Activated T-cell treated with anti-CD3 and anti-CD28 coated beads, Interleukin-2, amount 50 U/mL, for 72 hours (primary cell): ENCODE measurements at places on chromosomes 2 and 18. TPM values are rescaled to one million over a fixed set of nuclear protein-coding genes. Genes with fewer than 3 reads are reported as not detected.
A peak's percentile ranks its signal among the peaks of the same experiment; 100 is the strongest.

- no peaks in the 10 kb centered on the region for H3K4me1 ChIP-seq
- H3K27me3 ChIP-seq: no peaks in the 10 kb centered on the region
- no peak overlapping the region for H3K27ac ChIP-seq
- DNase-seq: no peak
These were observed 6.3 kb downstream of the TCF23 start for GRCh38 chr2:27155069-27155520.

CFAP65 gene
- total RNA-seq: not detected

GRCh38 chr18:47716632-47717185 is 213.8 kb downstream of the SMAD2 start:
- no peaks in the 10 kb centered on the region for H3K36me3 ChIP-seq
- no peak overlapping the region for H3K4me3 ChIP-seq
- no peaks in the 10 kb centered on the region for H3K4me1 ChIP-seq
- H3K27ac ChIP-seq: no peak overlapping the region

ABCB11 gene
- total RNA-seq: not detected

DNA sequence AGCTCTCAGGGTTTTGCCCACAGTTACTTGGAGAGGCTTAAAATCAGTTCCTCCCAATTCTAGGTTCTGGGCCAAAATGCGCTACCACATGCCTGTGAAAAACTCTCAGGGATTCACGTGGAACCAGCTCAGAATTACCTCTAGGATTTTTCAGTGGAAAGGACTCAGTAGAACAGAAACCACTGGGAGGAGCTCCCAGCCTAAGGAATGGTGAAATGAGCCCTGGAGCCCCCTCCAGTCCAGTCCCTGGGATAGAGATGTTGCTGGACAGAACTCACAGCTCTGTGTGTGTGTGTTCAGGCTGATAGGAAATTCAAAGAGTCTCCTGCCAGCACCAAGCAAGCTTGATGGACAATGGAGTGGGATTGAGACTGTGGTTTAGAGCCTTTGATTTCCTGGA is 21.1 kb upstream of the SLC9A4 start:
- H3K27ac ChIP-seq: no peak overlapping the region
- peaks cover 19% of the 10 kb centered on the region for H3K4me1 ChIP-seq
- peaks cover 14% of the 10 kb centered on the region for H3K27me3 ChIP-seq
- no peak for DNase-seq

DNA sequence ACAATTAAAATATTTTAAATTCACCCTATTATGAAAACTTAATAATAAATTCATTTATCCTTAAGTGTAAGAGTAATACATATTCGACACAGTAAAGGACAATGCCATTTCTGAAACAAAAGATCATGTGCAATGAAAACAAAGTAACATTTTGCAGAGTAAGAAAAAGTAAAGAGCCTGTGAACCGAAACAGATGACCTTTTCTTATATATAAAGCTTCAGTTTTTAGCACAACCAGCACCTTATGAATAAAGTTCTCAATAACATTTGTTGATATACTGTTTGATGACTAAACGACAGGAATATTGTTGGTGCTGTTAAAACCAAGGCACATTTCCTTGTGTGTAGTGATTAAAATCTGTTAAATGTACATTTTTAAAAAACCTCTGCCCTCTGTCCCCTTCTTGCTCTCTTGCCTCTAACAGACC is 1.5 kb downstream of the PELI1 start:
- no peaks in the 10 kb centered on the region for H3K27me3 ChIP-seq
- peak overlapping the region; percentile 100 for H3K4me3 ChIP-seq
- DNase-seq: no peak

RSAD2 gene
- total RNA-seq: 17.8 TPM

DNA sequence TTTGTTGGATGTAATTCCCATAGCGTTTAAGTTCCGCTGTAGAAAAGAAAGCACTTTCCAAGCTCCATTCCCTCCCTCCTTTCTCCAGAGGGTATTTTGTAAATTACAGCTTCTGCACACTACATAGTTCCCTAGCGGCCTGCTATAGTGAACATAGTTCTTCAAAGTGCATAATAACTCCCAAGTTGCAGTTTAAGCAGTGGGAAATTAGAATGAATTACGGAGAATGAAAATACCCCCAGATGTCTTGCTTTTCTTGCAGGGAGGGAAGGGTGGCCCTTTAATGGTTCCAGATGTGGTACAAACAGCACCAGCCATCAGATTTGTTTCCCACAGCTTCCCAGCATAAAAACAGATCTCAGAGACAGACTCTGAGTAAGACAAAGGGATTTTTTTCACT is 893.9 kb downstream of the SUCLG1 start:
- H3K27ac ChIP-seq: no peak overlapping the region
- DNase-seq: no peak
- H3K27me3 ChIP-seq: no peaks in the 10 kb centered on the region

DNA sequence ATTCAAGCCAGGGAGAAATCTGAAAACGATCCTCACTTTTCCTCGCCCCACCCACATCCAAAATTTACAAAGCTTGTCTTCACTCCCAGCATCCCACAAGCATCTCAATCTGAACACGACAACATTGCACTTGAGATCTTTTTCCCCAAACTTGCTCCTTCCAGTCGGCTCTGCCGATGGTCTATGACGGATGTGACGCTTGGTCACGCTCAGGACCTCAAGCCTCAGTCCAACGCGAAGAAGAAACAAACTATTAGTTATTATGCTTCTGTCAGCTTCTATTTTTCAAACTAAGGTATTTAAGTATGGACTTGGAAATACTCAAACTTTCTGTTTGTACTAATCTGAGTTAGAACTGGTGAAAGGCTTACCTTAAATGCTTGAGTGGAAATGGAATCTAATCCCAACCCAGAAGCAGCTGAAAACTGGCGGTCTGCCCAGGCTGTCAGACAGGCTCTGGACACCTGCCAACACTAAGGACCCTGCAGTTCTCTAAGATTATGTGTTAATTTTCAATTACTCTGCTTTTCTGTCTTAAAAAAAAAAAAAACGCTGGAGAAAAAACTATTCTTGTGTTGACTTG is 132.1 kb upstream of the DNMT3A start:
- DNase-seq: no peak
- H3K4me3 ChIP-seq: no peak overlapping the region
- H3K27ac ChIP-seq: no peak overlapping the region
- no peaks in the 10 kb centered on the region for H3K4me1 ChIP-seq
- peaks cover 9% of the 10 kb centered on the region for H3K36me3 ChIP-seq

CYP1B1 gene
- 9.5 TPM for total RNA-seq

ASXL3 gene
- not detected for total RNA-seq

GRCh38 chr2:68943581-68944568 is 8.8 kb downstream of the GKN2 start:
- peak; percentile 50 for DNase-seq
- no peak overlapping the region for H3K4me3 ChIP-seq
- H3K27me3 ChIP-seq: peaks cover 47% of the 10 kb centered on the region
- no peaks in the 10 kb centered on the region for H3K36me3 ChIP-seq

GRCh38 chr18:22399949-22400348 is 17.8 kb downstream of the CTAGE1 start:
- H3K27ac ChIP-seq: no peak overlapping the region
- H3K36me3 ChIP-seq: no peaks in the 10 kb centered on the region
- no peak overlapping the region for H3K4me3 ChIP-seq
- H3K27me3 ChIP-seq: no peaks in the 10 kb centered on the region

NETO1 gene
- 0.72 TPM for total RNA-seq

- peaks cover 11% of the 10 kb centered on the region for H3K4me1 ChIP-seq
- no peak overlapping the region for H3K4me3 ChIP-seq
- H3K36me3 ChIP-seq: peaks cover 2% of the 10 kb centered on the region
These were observed 24.6 kb downstream of the SLC66A3 start for GRCh38 chr2:11179899-11180298.

DNA sequence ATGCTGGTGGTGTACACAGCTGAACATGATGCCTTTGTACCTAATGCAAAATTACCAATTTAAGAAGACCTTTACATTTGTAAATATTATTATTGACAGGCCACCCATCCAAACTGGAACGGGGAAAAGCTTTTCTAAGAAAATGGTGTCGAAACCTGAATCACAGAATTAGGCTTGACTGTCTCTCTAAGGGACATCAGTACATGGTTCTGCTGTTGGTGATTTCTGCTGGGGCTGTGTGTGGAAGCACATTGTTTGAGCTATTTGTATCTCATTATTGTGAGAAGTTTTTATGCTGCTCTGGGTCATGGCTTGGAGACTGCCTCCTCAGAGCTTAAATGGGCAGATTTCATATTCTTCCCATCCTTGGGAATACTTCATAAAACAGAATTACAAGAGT is 420.9 kb upstream of the POU3F3 start:
- DNase-seq: no peak
- H3K4me1 ChIP-seq: no peaks in the 10 kb centered on the region
- no peaks in the 10 kb centered on the region for H3K36me3 ChIP-seq
- peaks cover 36% of the 10 kb centered on the region for H3K27me3 ChIP-seq

DNA sequence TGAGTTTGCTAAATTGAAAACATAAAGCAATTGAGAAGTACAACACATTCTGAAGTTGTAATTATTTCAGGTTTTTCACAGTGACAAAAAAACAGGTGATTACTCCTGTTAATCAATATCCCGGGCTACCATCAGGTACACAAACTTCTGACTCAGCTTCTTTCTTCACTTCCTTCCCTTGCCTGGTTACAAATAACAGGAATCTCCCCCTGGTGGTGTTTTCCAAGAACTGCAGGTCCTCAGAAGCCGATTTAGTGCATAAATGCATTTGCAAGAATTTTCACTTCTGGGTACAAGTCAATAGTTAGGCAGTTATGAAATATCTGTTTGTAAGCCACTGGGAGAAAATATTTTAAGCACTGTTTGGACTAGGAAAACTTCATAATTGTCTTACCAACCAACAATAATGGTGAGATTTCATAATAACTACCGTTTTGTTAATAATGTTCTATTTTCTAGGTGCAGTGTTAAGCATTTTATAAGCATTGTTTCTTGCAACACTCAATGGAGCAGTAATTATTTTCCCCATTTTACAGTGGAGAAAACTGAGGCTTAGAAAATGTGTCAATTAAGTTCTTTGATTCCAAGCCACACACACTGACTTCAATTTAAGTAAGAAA is 12.4 kb upstream of the GMCL1 start:
- peak; percentile 74 for DNase-seq
- H3K36me3 ChIP-seq: no peaks in the 10 kb centered on the region
- H3K4me1 ChIP-seq: peaks cover 10% of the 10 kb centered on the region
- H3K4me3 ChIP-seq: no peak overlapping the region
- no peak overlapping the region for H3K27ac ChIP-seq

DNA sequence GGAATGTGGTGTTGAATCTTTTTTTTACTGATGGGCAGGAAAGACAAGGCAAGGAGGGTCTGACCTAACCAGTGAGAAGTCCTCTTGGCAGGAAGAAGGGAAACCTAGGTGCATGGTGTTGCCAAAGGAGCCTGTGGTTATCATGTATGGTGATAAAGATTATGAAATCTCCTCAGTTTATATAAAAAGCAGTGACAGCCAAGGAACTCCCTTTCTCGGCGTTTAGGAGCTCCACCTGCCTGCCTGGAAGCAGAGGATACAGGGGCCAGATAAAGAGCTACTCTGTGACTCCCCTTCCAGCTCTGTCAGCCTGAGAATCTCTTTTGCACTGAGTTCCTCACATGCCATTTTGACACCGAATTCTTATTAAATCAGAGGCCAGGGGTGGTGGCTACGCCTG is 26.1 kb downstream of the COLEC12 start:
- H3K27ac ChIP-seq: no peak overlapping the region
- no peak for DNase-seq
- peaks cover 5% of the 10 kb centered on the region for H3K4me1 ChIP-seq

DNA sequence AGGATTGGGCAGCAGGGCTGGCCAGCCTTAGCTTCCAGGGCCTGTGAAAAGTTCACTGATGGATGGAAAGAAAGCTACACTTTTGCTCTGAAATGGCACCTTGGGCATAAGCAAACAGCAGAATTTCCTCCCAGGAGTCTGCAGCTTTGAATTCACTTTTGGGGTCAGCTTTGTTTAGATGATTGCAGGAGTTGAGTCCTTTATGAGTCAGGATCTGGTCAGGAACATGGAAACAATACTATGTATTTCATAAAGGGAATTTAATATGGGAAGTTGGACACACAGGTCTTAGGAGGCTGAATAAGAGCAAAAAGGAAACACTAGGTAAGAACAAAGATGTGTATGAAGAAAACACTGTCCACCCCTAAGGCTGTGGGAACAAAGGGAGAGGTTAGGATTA is 345.3 kb downstream of the TSN start:
- no peak overlapping the region for H3K4me3 ChIP-seq
- no peaks in the 10 kb centered on the region for H3K27me3 ChIP-seq
- H3K36me3 ChIP-seq: no peaks in the 10 kb centered on the region
- no peak overlapping the region for H3K27ac ChIP-seq
- H3K4me1 ChIP-seq: no peaks in the 10 kb centered on the region

- H3K4me1 ChIP-seq: no peaks in the 10 kb centered on the region
- no peak for DNase-seq
- no peaks in the 10 kb centered on the region for H3K27me3 ChIP-seq
These were observed 46.9 kb upstream of the SPATS2L start for GRCh38 chr2:200259577-200259957.

DNA sequence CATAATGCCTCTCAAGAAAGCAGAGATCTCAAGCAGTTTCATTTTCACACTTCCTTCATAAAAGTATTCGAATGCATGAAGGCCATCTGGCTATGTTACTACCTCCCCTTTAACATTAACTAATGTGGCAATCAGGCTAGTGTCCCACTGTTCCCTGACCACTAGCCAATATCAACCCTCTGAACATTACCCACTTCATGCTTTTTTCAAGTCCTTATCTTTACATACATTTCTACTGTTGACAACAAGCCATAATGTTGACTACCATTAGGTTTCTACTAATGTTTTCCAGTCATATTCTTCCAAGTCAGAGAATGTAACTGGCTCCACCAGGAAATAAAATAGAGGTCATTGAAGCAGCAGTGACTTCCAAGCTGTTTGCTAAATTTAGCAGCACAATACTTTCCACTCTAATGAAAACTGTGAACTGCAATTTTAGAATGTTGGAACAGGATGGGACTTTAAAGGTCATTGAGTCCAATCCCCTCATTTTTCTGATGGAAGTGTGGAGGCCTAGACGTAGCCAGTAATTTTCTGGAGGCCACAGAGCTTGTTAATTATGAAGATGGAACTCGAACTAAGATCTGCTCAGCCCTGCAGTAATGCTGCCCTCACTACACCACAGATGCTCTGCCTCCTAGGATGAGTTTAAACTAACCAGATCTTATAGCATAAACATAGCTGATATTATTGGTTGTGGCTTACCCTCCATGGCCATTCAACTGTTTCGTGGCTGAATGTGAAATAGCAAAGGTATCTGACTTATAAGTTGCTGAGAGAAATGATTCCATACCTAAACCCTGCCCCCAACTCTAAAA is 630 bp upstream of the PPP1R1C start:
- H3K36me3 ChIP-seq: no peaks in the 10 kb centered on the region
- H3K27ac ChIP-seq: no peak overlapping the region
- no peak overlapping the region for H3K4me3 ChIP-seq
- DNase-seq: no peak
- H3K27me3 ChIP-seq: peaks cover 5% of the 10 kb centered on the region
